Activated gamma-delta T cell (primary cell): ENCODE measurements at places on chromosomes 3 and 15.

DNA sequence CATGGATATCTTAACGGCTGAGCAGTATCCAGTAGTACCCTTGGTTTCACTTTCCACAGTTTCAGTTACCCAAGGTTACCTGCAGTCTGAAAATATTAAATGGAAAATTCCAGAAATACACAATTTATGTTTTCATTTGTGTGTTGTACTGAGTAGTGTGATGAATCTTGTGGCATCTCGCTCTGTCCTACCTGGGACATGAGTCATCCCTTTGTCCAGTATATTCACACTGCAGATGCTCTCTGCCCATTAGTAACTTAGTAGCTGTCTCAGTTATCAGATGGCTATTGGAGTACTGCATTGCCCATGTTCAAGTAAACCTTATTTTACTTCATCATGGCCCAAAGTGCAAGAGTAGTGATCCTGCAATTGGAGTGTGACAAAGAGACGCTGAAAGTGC lies 26.1 kb downstream of the GASK1A start:
- DNase-seq = no peak

GRCh38 chr3:152885076-152885475 lies 50.1 kb downstream of the P2RY1 start:
- no peak for DNase-seq

DNA sequence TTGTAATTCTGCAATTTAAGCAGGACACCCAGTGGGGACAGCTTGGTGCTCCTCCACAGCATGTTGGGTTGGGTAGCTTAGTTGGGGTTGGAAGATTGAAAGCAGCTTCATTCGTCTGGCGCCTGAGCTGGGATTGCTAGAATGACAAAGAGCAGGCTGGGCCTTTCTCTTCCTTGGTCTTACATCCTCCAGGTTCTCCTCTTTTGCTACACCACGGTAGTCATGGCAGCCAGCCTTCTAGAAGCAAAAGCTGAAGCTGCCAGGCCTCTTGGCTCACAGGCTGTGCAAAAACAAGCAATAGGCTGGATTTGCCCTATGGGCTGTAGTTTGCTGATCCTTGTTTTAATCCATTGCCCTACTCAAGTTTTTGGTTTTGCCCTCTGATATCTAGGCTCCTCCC lies 3.2 kb upstream of the ANXA2 start:
- DNase-seq = no peak

GRCh38 chr3:108099679-108100428 lies 9.0 kb upstream of the CD47 start:
- no peak for DNase-seq

GRCh38 chr3:179149406-179149867 lies 1.3 kb downstream of the PIK3CA start:
- DNase-seq = no peak

GRCh38 chr15:52731732-52732470 lies 52.7 kb upstream of the ATOSA start:
- DNase-seq = no peak

GRCh38 chr15:72195101-72195511 lies 2.5 kb downstream of the GRAMD2A start:
- no peak for DNase-seq

DNA sequence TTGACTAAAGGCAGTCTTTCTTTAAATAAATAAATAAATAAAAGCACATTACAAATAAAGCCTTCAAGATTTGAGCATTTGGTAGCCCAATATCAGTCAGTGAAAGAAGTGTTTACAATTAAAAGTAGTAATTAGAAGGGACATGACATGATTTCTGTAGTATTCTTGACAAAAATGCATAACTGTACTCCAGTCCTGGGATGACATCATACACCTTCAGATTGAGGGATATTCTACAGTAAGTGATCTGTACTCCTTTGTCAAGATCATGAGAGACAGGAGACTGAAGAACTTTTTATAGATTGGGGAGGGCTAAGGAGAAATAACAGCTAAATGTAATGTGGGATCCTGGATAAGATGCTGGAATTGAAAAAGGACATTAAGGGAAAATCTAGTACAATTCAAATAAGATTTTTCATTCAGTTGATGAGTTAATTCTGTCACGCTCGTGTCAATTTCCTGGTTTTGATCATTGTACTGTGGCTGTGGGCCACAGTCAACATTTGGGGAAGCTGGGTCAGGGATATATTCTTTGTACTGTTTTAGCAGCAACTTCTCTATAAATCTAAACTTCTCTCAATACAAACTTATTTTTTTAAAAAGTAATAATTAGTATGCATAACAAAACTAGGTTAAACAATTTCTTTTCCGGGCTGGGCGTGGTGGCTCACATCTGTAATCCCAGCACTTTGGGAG lies 314.8 kb downstream of the PTPRG start:
- no peak for DNase-seq

DNA sequence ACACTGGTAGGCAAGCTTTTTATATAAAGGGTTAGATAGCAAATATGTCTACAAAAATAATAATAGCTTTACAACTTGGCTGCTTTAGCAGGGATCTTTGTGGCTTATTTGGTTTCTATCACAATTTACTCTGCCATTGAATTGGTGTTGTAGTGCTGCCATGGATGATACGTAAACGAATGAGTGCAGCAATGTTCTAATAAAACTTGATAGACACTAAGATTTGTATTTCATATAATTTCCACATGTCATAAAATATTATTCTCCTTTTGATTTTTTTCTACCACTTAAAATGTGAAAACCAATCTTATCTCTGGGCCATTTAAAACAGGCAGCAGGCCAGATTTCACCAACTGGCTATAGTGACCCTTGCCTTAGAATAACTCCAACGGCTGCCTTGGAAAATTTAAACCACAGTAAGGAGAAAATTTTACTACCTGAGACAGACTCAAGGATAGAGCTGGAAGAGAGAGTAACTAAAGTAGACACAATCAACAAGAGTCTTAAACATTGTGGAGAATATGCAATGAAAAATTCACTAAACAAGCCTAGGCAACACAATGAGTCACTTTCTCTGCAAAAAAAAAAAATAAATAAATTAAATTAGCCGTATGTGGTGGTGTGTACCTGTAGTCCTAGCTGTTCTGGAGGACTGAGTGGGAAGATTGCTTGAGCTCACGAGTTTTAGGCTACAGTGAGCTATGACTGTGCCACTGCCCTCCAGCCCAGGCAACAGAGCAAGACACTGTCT lies 8.1 kb downstream of the NPHP3 start:
- DNase-seq = no peak

DNA sequence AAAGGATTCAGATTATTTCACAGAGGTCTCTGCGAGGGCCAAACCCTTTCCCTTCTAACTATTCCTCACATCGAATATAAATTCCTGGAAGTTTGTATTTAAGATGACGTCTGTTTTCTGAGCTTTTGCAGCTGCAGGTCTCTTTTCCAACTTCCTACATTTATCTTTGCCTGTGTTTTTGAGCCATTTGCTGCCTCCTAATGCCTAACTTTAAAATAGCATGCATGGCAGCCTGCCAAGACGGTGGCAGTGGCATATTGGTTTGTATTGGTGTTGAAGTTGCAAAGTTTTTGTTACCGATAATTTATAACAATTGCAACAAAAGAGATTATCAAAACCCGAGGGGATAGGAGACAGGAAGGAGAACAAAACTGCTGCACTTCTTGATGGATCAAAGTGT lies 187.1 kb upstream of the DNAJC19 start:
- DNase-seq = no peak

DNA sequence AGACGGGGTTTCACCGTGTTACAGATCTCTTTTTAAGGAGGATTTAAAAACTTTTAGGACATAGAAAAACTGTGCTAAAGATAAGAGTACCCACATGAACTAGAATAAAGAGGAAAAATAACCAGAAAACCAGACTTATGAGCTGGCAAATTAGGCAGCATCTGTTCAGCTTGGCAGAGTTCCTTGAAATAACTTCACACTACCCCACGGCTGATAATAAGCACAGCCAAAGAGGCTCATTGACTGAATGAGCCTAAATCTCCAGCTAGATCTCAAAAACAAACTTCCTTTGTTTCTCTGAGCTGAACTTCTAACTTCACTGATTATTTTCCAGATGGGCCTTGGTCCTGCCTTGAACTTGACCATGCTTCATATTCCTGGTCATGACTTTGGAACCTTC lies 26.7 kb upstream of the PIK3R4 start:
- no peak for DNase-seq
